ENCODE measurements at places on chromosomes 1 and 21.

DNA sequence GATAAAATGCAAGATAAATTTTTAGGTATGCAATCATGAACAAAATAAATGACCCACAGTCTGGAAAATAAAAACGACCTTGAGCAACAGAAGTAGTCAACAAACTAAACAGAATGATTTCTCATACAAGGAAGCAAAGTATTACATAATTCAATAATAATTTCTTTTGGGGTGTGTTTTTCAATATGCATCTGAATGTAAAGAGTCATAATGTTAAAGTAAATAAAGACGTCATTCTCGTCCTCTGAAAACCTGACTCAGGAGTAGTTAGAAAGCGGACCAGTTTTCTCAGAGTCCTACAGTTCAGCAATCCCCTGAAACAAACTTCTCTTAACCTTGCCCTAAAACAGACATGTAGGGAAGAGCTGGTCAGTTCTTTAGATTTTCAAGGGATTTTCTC lies 18.6 kb downstream of the CDC42BPA start:
- no peak for DNase-seq

GRCh38 chr1:116820369-116820768 lies 66.1 kb downstream of the CD2 start:
- no peak for DNase-seq

DNA sequence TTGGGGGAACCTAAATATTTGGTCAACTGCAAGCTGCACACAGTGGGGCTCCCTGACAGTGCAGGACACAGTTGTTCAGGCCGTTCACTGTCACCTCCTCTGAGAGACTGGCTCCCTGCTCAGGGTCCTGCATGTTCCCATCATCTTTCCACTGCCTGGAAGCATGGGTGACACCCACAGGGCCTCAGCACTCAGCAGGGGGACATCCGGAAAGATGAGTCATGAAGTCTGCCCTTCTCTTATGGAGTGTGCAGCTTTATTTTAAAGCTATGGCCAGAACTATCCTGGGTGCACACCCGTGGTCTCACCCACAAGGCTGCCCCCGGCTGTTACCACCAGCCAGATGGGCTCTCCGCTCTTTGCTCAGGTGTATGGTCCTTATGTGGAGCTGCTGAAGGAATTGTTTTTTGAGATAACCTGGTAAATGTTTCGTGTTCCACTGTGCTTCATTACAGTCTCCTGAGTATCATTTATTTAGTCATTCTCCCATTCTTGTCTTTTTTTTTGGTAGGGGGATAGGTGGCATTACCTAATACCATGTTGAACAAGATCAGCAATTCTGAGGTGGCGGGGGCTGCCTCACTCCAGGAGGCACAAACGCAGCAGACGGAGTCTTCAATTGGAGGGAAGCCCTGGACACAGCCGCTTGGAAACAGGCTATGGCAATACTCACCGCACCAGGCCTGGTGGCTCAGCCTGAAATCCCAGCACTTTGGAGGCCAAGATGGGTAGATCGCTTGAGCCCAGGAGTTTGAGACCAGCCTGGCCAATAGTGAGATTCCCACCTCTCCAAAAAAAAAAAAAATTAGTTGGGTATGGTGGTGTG lies 14.3 kb downstream of the TRIM11 start:
- no peak for DNase-seq

DNA sequence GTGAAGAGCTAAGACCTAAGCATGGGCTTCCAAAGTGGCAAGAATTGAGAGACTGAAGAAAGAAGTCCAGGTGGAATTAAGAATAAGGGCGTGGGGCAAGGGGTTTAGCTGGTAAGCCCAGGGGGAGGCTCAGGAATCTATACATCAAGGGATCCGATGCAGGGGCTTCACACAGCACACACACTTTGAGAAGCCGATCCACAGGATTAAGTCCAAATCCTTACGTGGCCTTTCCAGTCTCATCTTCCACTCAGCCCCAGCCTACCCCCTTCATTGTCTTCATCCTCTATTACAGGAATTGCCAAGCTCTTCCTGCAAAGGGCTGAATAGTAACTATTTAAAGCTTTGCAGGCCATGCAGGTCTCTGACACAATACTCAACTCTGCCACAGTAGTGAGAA lies 101.3 kb downstream of the TGFBR3 start:
- no peak for DNase-seq

- no peak for DNase-seq
These were observed 26.8 kb upstream of the BACH1 start for GRCh38 chr21:29271927-29272333.

GRCh38 chr1:178942285-178943198 lies 71.7 kb upstream of the ANGPTL1 start:
- no peak for DNase-seq

DNA sequence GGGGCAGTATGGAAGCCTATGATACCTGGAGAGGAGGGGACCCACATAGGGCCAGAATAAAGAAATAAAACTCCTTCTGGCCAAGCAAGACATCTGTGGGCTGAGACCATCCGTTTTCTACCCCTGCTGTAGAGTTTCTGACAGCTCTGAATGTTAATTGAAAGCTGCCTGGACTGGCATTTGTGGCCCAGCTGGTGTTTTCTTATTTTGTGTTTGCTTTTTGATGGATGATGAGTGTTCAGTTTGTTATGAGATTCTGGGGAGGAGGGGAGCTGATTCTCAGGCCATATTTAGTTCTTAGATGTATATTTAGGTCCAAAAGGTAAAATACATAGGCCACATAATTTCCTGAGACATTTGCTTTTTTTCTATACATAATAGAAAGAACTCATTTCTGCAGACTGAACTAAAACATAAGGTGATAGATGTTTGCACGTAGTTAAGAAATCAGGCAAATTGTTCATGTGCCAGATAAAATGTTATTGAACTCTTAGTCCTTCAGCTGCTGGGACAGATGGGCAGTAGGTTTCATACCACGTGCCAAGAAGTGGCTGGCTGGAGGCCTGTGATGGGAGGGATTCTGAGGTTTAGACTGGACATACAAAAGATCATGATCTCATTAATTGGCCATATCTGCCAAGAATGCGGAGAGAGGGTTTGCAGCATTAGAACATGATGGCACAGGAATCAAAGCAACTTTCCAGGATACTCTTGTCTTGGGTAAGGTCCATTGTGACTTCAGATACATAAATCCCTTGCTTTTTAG lies 54.1 kb downstream of the DSCAM start:
- no peak for DNase-seq

DNA sequence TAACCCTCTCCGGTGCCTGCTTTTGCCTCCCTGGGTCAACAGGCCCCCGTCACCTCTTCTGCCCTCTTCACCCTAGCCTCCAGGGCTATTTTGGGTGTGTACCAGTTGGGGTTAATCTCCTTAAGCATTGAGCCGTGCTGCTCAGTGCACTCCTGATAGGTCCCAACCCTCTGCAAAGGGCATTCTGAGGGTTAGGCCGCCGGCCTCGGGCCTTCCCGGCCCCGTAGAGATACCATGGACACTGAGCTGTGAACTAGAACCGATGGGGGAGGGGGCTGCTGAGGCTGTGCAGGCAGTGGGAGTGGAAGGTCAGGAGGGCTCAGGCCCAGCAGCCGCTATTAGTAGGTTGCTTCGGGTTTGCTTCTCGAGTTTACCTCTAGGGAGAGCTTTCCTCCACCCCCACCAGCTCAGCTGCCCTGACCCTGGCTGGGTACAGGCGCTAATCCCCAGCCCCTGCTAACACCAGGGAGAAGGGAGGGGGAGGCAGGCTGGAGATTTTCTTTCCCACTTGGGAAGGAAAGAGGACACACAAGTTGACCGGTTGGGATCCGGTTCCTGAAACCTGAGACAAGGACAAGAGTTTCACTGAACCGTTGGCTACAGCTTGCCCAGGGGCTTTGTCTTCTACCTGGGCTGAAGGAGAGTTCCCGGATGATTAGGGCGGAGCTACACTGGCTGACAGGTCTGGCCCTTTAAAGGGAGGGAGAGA lies 4.8 kb downstream of the LMOD1 start:
- DNase-seq = no peak

DNA sequence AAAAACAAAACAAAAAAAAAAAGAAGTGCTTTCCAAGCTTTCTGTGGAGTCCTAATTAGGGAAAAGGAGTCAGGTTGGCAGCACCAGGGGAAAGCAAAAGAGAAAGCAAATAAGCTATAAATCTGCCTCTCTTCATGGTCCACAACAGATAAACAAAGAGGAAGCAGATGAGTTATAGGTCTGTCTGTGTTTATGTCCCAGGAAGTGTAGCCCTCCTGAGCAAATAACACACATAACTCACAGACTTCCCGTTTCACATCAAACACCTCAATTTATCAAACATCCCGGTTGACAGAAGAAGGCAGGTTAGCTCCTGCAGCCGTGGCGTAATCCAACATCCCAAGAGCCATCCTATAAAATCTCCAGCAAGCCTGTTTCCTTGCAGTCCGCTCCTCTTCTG lies 5.6 kb upstream of the SLC2A5 start:
- no peak for DNase-seq

- DNase-seq = no peak
These were observed 123.9 kb downstream of the PTBP2 start for GRCh38 chr1:96845464-96845863.

DNA sequence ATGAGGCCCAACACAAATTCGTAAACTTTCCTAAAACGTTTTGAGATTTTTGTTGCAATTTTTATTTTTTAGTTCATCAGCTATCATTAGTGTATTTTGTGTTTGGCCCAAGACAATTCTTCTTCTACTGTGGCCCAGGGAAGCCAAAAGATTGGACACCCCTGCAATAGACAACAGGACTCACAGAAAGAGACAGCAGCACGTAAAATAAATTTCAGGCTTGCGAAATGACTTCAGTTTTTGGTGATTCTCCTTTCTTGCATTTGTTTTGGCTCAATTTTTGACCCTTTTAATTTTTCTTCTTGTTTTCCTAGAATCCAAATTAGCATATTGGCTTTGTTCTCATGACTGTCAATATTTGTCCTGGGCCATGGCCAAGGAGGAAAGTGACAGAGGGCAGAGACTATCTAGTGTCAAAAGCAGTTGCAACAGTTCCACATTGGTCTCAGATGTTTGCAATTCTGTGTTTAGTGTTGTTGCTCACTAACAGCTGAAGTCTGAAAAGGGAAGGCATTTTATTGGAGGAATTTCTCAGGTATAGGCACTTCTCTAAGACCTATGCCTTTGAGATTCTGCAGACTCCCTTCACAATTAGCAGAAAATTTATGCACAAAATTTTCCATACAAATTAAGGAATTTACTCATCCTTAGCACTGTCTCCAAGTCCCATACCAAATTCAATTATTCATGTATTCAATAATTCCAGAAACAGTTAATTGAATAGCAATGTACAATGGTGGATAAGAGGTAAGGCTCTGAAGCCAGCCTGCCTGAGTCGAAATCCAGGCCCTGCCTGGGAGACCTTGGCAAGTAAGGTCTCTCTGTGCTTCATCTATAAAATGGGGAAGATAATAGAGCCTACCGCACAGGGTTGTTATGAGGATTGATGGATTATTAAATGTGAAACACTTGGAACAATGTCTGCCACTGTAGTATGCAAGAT lies 160.9 kb upstream of the IVNS1ABP start:
- DNase-seq = no peak

DNA sequence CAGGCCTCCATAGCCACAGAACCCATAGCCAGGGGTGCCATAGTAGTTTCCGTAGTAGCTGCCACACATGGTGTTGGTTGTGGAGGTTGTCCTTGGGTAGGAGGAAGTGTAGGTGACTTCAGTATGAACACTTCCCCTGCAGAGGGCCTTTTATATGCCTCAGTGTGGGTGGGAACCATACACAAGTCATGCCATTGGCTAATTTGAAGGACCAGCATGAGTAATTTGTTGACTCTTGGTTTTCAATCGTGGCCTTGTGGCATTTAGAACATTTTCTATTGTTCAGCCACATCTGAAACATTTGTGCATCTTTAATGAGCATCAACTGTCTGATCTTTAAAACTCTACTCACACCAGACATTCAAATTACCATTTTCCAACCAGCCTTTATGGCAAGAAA lies at the start of gene KRTAP6-1:
KRTAP6-1 (minus strand) TSS at position 95 of the 400 bp plus-strand sequence; CDS start at position 69, 26 bp downstream.
- no peak for DNase-seq

DNA sequence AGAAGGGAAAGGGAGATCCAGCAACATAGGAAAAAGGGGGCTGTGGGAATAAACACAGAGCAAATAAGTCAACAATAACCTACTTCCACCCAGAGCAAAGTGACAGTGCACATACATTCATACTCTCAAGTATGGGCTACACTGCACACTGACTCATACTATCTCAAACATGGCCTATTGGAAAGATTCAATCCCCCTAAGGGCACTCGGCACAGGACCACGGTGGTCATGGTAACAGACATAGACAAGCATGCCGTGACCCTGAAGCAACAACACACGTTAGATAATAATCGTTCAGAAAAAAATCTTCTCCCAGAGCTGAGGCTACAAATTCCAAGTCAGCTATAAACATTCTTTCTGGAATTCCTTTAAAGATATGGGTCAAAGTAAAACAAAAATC lies 16.8 kb upstream of the JAK1 start:
- DNase-seq = no peak

- no peak for DNase-seq
These were observed 908.9 kb upstream of the ADGRL2 start for GRCh38 chr1:80891871-80892270.

DNA sequence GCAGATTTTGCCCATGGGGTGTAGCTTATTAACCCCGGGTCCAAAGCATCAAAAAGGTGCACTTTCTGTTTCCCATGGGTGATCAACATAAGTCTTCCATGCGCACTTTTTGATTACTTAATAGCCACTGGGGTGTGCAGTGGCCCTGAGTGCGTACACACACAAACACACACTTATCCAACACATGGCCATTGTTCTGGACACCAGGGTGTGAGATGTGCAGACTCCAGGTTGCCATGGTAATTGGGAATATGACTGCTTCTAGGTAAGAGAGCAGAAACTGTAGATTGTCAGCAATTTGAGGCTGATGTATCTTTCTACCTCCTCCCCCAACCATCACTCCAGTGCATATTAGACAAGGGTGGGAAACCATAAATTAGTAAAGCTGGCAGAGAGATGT lies 68.8 kb downstream of the MAB21L3 start:
- DNase-seq = no peak

DNA sequence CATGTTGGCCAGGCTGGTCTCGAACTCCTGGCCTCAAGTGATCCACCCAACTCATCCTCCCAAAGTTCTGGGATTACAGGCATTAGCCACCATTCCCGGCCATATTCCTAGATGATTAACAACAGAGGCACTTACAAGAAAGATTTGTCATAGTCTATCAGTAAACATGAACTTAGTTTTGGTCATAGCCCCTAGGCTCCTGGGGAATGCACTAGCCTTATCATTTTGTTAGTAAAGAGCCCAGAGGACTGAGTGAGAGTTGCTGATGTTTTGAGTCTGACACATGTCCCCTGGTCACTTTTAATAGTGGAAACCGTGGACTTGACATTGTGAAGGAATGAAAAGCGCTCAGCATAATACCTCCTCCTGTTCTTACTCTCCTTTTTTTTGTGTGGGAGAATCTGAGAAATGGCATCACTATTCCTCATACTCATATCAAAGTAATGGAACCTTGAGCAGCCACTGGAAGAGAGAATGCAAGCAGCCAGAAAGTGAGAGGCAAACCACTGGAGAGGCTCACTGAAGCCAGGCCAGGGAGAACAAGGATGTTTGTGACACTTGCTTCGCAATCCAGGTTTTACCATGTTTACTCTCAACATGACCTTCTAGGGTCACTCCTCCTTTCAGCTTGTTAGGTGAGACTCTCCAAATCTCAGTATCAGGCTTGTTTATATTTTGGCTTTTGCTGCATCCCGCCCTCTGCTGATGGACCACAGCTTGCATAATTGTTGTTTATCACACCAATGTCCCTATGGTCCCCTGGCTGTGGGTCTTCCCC lies 14.8 kb downstream of the ATP1B1 start:
- DNase-seq = no peak

Measured in stimulated activated CD4-positive, alpha-beta T cell treated with anti-CD3 and anti-CD28 coated beads, Interleukin-1b, Interleukin-23, amount 100 ng/mL, for 1 hour (primary cell).